ENCODE measurements at places on chromosomes 1 and 21. TPM values are rescaled to one million over a fixed set of nuclear protein-coding genes. Genes with fewer than 3 reads are reported as not detected.

DNA sequence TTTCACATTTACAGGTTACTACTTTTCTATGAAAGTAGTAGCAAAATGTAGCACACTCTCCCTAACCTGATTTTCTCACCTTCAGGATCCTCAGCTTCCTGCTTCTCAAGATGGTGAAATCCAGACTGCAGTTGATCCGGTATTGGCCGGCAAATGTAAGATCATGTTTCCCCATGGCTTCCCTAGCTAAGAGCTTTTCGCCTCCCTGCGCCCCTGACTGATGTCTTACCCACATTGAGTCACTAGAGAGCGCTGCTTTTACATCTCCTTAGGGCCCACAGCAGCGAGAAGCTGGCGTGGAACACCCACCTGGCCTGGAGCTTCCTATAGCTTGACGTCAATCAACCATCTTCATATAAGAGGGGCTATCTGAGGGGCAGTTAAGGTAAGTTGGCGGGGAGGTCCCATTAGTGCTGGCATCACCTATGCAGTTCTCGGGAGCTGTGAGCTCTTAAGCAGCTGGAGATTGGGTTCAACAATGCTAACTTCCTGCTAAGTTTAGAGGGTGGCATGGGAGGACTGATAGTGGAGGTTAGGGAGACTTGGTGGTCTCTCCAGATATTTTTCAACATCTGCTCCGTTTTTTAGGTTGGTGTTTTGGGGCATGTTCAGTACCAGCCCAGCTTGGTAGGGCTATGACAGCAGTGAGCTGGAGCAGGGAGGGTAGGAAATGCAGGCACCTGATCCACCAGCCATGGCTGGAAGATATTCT is 5.5 kb downstream of the PTPN7 start:
- DNase-seq, result peak; percentile 32

- no peak for DNase-seq
Measured at GRCh38 chr21:38384675-38385426, 113.4 kb downstream of the ERG start.

GRCh38 chr1:89855413-89856123 is 34.7 kb downstream of the LRRC8D start:
- no peak for DNase-seq

DNA sequence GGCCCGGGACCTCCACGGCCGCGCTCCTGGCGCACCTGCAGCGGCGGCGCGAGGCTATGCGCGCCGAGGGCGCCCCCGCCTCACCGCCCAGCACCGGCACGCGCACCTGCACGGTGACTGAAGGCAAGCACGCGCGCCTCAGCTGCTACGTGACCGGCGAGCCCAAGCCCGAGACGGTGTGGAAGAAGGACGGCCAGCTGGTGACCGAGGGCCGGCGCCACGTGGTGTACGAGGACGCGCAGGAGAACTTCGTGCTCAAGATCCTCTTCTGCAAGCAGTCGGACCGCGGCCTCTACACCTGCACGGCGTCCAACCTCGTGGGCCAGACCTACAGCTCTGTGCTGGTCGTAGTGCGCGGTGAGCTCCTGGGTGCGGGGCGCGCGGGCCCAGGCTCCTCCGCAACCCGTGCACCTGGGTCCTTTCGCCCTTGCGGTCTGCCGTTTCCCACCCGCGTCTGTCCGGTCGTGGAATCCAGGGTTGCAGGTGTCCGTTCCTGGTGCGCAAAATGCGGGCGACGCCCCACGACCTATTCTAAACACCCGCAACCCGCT is 4.6 kb downstream of the OBSCN start:
- DNase-seq, result no peak

DNA sequence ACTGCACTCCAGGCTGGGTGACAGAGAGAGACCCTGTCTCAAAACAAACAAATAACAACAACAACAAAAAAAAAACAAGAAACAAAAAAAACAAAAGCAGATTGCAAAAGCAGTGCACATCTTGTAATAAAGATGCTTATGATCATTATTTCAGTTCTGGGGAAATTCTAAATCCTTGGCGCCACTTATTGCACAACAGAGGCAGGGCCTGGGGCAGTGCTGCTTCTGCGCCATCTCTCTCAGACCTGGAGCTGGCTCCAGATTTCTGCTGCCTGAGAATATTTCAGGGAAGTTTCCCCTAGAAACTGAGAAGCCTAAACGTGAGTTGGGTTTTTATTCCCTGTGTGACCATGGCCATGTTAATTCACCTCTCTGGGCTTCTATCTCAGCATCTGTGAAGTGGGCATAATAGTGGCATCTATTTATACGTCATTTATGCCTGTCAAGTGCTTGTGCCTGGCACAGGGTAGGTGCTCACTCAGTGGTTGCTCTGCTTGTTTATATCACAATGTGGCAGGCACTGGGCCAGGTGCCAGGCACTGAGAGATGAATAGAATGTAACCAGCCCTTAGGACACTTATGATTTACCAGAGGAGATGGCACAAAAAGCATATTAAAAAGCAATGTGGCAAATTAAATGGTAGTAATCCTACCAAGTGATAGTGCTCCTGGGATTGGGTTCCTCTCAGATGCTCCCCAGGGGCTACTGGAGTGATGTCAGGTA is 67.9 kb downstream of the MDM4 start:
- no peak for DNase-seq

Gene LCE2A
- not detected for total RNA-seq

Gene SERPINC1
- not detected for total RNA-seq

DNA sequence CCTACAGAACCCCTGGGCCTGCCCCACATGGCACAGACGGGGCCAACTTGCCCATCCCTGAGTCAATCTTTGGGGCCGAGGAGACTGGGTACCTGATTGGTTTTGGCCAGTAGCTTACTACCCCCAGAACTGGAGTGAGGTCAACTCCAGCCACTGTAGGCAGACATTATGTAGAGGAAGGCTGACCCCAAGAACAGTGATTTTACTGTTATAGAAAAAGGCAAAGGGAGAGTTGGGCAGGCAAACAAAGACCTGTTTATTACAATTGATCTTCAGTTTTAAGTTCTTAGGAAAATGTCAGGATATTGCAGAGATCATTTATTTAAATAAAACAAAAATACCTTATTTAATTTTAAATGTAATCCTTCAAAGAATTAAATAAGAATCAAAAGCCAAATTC is 653.8 kb downstream of the NPHP4 start:
- no peak for DNase-seq

- no peak for DNase-seq
Measured at GRCh38 chr1:172818841-172819527, 160.1 kb downstream of the FASLG start.

Gene MCOLN2
- total RNA-seq, result 0.16 TPM

DNA sequence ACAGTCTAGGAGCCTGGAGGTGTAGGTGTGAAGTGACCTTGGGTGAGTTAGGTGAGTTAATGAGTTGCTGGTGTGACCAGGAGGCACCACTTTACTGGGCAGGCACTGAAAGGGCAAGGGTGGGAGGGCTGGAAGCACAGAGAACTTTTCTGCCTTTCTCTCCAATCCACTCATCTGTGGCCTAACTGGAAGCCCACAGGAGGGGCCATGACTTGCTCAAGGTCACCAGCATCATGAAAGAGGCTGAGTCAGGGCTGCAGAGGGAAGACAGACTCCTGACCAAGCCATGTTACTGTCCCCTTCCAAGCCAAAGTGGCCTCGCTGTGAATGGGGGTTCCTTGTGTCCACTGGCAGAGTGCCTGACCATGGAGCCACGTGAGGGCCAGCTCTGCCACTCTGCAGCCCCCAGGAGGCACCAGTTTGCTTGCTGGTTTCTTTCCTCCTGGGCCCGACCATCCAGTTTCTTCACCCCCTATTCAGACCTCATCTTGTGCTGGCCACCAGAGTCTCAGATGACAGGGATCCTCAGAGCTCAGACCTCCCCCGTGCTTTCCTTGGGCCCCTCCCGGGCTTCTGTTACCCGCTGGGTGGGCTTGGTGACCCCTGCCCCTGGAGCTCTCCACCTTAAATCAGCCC is 4.3 kb upstream of the BSND start:
- no peak for DNase-seq

- no peak for DNase-seq
Measured at GRCh38 chr1:100308777-100309176, 42.8 kb downstream of the RTCA start.

Gene PRKCZ
- total RNA-seq, result 71.5 TPM

DNA sequence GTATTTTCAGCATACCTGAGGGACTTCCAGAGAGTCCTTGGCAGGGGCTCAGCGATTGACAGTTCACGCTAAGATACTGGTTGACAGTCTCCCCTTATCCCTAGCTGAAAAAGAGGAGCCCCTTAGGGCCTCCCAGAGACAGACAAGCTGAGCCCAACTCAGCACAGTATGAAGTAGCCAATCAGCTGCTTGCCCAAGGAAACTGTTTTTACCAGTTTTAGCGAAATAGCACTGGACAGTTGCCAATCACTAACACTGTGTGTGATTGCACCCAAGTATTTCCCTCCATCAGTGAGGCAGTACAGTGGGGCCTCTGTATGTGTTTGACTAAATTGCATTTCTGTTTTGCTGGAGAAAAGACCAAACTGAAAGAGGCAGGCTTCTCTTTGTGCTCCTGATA is 27.0 kb downstream of the KHDRBS1 start:
- DNase-seq, result no peak

- DNase-seq, result no peak
Measured at GRCh38 chr1:67655581-67655980, 29.4 kb upstream of the GADD45A start.

DNA sequence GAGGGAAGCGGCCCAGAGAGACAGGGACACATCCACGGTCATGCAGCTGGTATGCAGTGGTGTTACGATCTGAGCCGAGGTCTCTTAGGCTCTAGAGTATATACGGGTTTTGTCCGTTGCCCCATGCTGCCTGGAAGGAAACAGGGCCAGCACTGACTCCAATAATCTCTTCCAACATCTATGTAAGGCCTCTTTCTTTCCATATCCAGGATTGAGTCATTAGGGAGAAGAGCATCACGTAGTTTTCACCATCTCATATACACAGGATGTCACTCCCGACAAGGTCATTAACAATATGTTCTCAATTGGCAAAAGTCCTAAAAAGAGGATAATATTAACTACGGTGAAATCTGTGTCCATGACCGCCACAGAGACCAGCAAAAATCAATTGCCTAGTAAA is 4.4 kb downstream of the C8B start:
- DNase-seq, result no peak

Gene SYT11
- total RNA-seq, result 1.7 TPM

DNA sequence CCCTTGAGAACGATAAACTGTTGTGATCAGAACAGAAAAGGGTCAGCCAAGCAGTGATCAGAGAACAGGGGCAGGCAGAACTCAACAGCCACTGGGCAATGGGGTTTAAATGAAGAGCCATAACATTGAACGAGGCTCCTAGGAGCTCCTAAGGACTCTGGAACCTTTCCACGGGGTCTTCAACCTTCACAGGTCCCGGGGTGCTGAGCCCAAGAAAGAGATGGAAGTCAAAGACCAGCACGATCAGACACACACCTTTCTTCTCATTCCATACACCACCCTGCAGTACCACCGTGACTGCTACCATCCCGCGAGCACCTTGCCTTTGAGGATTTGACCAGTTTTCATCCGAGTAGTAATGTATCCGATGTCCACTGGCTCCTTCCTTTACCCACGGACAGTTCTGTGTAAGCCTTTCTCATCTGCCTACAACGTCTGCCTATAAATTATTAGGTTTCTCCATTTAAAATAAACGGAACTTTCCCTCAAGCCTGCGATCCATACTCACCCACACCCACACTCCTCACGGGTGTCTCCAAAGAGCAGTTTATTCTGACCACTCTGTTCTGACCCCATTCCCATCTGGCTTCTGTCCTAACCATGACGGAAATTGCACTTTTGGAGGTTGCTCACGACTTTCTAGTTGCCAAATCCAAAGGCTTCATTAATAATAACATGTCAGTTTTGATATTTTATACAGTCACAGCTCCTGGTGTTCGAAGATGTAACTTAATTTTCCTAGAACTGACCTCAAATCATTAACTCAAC is 16.8 kb upstream of the HHAT start:
- no peak for DNase-seq

DNA sequence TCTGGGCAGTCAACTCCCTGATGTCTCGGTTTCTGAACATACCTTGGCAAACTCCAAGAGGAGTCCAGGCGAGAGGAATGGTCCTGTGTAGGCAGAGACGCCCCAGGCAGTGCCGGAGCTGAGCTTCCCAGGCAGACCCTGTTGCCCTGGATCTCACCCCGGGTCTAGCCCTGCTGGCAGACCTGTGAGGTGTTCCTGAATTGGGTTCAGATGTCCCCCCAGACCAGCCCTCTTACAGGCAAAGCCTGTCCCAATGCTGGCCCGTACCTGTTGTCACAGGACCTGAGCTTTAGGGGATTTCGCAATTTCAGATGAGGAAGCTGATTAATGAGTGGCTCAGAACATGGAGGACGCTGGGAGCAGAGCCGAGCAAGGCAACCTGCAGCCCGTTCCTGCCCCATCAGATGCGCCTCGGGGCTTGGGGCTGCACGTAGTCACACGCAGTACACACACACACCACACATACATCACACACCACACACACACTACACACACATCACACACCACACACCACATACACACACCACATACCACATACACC is 38.5 kb upstream of the PDE9A start:
- DNase-seq, result no peak

DNA sequence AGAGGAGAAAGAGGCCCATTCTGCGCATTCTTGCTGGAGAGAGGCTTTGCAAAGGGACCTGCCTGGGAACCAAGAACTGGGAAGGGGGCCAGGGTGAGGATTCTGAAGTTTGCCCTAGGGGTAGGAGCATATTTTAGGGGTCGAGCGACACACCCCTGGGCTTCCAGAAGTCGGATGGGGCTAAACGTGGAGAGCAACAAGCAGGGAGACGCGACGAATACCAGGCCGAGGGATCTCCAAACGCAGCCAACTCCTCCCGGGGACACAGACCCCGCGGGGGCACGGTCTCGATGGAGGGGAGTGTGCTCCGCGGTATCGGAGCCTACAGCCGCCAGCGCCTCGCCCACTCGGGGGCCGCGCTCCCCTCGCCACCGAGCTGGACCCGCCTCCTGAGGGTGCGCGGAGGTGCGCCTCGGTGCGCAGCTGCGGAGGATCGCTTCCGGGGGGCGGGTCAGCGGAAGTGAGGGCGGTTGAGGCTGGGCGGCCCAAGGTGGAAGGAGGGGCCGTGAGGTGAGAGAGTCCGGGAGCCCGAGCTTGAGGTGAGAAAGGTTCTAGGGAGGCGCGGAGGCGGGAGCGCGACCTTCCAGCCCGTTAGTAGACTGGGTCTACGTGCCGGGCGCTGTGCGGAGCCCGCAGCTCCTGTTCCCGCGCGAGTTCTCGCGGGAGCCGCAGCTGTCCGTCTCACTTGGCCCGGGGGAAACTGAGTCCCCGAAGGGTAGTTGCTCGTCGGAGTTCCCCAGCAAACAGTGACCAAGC is at the start of gene MTFR1L:
Gene MTFR1L, plus strand, starts transcription at position 464 of the 756 bp plus-strand sequence. CDS start 3,151 bp downstream, outside the sequence.
- DNase-seq, result peak; percentile 78

Gene FTCD
- 49.3 TPM for total RNA-seq
